Erythroblast (primary cell): ENCODE measurements at places on chromosomes 3 and 15.

DNA sequence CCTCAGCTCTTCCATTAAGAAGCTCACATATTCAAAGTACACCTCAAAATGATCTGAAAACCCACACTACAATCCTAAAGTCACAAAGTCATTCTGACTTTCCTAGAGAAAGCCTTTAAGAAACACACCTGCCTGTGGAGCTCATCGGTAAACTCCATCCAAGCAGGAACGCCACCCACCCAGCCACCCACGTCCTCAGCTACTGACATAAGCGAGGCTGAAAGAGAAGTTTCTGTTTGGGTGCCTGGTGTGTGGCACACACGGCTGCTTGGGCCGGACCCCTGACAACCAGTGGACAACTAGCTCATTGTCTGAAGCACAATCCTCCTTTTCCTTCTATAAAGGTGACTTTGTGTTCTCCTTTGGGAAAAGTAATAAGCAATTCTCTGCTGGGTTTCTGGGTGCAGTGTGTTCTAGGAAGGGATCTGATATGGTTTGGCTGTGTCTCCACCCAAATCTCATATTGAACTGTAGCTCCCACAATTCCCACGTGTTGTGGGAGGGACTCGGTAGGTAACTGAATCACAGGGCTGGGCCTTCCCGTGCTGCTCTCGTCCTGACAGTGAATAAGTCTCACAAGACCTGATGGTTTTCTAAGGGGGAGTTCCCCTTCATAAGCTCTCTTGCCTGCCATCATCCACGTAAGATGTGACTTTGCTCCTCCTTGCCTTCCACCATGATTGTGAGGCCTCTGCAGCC lies 26.1 kb downstream of the FAM174B start:
- DNase-seq = no peak

DNA sequence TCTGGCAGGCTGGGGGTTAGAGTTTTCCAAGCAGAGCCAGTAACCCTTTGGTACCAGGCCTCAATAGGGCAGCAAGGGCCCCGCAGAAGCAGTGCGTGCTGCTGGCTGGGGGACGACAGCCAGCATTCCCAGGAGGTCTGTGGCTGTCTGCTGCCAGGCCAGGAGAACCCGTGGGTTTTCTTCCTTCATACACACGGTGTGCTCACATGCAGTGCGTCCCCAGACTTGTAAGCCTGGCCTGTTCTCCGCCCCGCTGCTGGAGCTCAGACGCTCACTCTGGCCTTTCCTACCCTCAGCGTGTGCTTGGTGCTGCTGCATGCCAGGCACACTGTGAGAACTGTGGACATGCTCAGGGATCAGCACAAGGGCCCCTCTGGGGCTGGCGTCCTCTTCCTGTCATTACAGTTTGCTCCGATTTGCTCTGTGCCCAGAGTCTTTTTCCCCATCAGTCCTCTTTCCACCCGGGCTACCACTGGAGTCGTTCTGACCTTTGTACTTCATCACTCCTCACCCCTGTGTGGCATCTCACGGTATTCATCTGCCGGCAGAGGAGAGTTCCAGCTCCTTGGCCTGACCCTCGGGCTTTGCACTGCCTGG lies 149.5 kb downstream of the DNAJB8 start:
- no peak for DNase-seq

- DNase-seq = no peak
Observed at GRCh38 chr3:159418571-159419526, 569.8 kb upstream of the IL12A start.

- no peak for DNase-seq
Observed at GRCh38 chr3:38210141-38210757, 44.9 kb downstream of the OXSR1 start.

GRCh38 chr3:167666563-167666962 lies 12.8 kb upstream of the WDR49 start:
- no peak for DNase-seq

DNA sequence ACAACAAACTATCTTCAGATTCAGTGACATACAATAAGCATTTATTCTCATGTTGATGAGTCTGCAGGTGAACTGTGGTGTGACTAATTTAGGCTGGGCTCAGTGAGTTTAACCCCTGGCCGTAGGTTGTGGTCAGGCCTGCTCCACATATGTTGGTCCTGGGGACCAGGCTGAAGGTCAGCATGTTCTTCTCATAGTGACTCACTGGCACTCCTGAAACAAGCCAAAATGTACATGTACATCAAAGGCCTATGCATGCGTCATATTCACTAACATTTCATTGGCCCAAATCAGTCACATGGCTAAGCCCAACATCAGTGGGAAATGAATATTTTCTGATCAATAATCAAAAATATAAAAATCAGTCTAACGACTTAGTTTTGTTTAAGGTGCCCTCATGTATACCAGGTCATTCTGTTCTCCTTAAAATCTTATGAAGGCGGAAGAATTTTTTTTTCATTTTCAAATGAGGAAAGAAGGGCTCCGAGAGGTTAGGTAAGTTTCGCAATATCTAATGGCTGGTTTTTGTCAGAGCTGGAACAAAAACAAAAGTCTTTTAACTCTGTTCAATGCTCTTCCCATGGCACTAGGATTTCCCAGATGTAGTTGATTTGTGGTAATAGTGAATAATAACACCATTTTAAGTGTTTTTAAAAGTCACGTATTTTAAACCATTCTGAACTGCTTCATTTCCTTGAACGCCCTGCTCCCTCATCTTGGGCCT lies 148.5 kb downstream of the MFSD1 start:
- DNase-seq = no peak

DNA sequence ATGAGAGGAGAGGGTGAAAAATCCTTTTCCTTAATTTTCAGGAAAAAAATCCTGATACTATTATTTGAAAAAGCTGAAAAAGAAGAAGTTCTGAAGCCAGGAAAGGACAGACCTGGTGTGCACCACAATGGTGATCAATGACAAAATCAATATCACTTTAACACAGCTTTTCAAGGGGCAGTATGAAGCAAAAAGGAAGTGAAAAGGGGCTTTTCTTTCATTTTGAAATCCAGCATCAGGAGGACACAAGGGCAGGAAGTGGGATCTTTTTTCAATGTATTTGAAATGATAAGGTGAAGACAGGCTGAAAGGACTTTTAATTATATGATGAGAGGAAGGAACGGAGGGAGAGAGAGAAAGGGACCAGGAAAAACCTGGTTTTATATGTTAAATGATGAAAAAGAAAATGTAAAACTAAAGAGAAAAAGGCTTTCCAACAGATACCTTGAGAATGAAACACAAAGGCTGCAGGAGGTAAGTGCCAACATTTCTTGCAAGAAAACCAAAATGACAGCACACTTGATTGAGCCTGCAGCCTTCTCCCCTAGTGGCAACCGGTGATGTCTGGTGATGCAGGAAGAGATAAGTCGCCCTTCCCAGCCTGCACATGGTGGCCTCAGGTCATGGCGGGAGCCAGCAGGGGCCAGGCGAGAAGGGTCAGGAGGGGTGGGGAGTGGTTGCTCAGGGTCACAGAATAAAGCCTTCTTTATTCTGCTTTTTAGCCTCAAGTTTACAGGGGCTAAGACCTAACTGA lies 236.7 kb upstream of the WNT5A start:
- DNase-seq = no peak

- DNase-seq = no peak
Observed at GRCh38 chr15:56337084-56337725, 28.0 kb upstream of the TEX9 start.

DNA sequence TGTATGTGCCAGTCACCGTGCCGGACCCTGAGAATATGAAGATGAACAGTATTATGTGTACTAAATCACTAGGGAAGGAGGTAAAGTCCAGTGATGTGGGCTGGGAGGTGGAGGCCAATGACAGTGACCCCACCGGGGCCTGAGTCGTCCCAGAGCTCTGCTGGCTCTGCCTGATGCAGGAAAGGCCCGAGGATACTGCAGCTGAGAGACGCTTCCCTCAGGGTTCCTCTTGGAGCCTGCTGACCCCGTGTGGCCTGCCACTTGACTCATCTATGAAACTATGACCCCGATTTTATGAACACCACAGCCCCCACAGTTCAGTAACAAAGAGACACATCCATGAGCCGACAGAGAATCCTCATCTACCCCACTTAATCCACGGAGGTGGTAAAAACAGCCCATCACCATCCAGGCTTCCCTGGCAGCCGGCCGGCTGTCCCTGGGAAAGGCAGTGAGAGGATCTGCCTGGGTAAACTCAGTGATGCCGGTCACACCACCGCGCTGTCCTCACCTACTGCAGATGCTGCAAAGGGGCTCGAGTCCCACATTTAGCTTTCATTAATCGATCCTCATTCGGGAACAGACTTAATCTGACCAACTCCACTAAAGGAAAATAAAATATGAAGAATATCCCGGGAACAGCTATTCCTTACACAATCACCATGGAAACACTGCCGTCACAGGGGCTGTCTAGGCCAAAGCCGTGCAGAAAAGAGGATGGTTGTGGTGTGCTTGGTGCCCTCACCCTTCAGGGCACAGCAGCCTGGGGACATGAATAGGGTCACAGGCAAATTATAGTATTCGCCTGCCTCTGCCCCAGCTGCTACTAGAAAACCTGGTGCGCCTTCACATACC lies 82.9 kb downstream of the ARRDC4 start:
- DNase-seq = no peak

DNA sequence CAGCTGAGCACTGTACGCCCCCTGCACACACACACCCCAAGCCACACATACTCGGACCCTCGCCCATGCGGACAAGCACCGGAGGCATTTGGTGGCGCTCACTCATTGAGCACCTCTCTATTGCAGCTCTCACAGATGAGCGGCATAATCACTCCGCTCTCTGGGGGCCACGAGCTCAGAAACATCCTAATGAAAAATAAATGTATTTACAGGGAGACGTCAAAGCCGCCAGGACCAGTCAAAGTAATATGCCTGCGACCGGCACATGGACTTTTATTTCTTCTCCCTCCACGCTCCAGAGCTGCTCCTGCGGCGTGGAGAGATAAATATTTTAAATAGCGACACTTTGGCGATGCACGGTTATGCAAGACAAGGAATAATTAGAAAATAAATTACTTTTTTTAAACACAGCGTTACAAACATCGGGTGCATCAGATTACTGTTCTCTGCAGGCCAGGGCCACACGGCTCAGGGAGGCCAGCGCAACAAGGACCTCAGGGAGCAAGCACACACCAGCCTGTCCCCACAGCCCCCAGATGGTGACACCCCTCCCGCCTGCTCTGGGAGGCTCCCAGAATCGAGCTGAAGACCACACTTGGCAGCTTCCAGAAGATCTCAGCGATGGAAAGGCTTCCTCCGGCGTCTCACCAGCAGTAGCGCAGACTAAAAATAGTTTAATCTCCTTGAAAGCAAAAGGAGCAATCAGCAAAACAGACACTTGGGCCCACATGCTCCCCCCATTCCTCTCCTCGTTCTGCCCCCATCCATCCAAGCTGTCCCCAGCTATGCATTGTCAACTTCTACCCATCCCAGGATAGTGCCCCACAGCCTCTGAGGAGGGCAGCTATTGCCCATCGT lies 48.0 kb downstream of the CACNA2D2 start:
- DNase-seq = no peak

DNA sequence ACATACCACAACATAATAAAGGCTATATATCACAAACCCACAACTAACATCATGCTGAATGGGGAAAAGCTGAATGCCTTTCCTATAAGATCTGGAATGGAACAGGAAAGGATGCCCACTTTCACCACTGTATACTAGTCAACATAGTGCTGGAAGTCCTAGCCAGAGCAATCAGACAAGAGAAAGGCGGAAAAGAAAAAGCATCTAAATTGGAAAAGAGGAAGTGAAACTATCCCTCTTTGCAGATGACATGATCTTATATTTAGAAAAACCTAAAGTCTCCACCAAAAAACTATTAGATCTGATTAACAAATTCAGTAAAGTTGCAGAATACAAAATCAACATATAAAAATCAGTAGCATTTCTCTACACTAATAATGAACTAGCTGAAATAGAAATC lies 14.6 kb upstream of the PIK3CA start:
- no peak for DNase-seq

DNA sequence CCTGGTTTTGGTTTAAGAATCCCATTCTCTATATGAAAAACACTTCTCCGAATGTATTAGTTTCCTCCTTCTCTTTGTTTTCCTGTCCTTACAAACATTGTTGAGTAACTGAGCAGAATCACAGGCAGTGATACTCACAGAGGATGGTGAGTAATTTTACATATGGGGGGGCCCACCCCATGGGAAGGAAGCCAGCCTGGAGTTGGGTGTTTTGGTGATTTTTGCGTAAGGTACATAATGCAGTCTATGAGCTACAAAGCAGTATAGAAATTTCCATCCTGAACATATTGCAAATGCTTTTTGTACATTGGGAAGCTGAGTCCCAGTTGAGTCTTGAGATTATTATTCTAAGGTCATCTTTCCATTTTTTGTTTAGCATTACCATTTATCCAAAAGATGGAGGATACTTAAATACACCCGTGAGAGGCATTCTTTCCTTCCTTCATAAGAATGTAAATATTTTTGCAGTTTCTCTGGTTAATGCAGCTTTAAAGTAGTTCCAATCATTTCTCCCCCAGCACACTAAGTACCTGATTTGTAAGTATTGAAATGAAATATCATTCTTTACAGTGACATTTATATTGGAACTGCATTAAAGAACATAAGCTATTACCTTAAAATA lies 476.8 kb downstream of the AGBL1 start:
- no peak for DNase-seq

DNA sequence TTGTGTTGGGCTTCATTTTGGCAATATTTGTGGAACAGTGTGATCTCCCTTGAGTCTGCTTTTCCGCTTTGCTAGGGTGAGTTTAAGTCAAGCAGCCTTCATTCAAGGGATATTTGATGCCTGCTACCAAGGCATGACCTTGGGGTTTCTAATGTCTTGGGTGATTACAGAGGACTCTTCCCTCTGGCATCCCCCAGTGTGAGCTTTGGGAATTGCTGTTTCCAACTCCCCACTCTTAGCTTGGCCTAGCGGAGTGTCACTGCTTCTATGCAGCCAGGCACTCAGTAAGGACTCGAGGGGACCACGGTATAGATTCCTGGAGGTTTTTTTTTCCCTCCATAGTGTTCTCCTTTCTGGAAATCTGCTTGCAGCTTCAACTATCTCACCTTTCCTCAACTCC lies 21.1 kb downstream of the GCNT3 start:
- DNase-seq = no peak

DNA sequence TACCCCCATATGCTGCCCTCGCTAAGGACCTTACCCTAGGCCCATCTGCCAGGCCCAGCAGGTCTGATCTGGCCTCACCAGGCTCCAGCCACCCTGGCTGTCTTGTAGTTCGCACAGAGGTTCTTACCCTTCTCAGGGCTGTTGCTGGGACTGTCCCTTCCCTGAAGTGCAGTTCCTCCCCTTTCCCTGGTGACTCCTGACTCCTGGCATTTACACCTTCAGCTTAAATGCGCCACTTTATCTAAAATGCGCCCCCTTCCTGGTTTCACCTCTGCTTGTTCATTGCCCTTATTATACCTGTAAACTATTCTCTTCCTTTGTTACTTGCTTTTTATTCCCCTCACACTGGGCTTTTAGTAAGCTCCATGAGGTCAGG lies 835 bp upstream of the TTLL3 start:
- no peak for DNase-seq
